ENCODE measurements at places on chromosomes 6 and 20. TPM values are rescaled to one million over a fixed set of nuclear protein-coding genes. Genes with fewer than 3 reads are reported as not detected.
A peak's percentile ranks its signal among the peaks of the same experiment; 100 is the strongest.

GRCh38 chr20:54344832-54345231 lies 130.6 kb upstream of the DOK5 start:
- peak; percentile 47 for DNase-seq

DNA sequence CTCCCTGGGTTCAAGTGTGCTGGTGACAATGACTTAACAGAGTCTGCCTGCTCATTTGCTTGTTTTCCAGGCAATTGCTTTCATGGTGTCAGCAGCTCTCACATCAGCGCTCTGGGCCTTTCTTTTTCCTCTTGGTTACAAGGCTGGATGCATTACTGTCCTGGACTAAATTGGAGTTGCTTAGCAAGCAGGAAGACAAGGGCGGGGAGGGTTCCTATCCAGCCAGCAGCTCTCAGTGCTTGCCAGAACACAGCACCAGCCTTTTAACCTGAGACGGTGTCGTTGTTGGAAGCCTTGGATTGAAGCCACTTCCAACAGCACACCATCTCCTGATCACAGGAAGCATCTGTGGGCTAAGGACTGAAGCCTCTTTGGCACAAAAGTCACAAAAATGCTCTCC lies 606.9 kb downstream of the CDH26 start:
- DNase-seq = peak; percentile 28

DNA sequence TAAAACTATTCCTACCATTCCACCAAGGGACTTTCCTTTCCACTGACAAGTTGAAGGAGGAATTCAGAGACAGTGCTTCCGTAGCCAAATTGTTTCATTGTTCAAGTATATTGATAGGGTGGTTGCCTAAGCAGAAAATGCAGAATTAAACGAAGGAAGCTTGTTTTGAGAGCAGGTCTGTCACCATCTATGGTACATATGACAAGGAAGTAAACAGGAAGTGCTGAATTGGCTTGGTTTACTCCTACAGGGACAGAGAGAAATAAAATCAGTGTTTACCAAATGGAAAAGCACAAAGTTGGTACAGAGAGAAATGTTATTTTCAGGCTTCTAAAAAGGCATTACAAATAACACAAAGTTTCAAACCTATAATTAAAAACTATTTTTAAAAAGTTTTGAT lies 421.8 kb downstream of the CDC5L start:
- peak; percentile 47 for DNase-seq

DNA sequence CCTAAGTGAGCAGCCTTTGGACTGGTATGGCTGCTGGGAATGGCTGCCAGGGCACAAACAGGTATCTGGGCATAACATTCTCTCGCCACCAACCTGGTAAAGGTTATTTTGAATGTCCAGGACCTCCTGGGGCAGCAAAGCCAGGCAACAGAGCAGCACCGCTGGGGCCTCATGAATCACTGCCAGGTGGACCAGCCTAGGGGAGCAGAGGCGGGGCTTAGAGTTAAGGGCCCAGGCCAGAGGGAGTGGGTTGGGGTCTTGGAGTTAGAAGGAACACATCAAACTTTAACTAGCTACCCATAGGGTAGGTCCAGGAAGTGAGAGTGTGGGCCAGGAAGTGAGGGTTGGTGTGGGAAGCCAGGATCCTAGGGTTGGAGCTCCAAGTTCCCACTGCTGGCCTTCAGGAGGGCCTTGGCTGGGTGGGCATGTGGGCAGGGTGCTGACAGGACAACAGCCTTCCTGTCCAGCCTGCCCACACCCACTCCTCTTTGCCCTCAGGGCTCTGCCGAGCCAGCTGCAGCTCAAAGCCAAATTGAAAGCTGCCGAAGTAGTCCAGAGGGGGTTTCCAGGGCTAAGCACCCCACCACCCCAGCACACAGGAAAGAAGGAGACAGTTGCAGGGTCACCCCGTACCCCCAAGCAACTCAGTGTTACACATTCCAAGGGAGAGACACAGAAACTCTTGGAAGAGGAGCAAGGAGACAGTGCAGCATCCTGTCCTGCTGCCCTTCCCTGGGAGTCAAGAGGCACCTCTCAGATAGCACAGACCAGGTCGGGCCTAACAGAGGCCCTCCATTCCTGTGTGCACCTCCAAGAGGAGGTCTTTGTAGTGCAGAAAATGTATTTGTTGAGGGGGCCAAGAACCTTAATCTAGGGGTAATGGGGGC lies 2.6 kb downstream of the NFKBIE start:
- no peak for DNase-seq

The TSBP1 gene
- not detected for total RNA-seq

GRCh38 chr6:41722969-41723529 lies 12.4 kb downstream of the TFEB start:
- DNase-seq = no peak

The RAD21L1 gene
- total RNA-seq = not detected

The RAB32 gene
- total RNA-seq = 0.89 TPM

GRCh38 chr20:2349801-2350200 lies 30.9 kb upstream of the TGM6 start:
- DNase-seq = no peak

The GATA5 gene
- not detected for total RNA-seq

The ARG1 gene
- total RNA-seq = not detected

GRCh38 chr6:146931214-146931613 lies 273.0 kb upstream of the STXBP5 start:
- no peak for DNase-seq

DNA sequence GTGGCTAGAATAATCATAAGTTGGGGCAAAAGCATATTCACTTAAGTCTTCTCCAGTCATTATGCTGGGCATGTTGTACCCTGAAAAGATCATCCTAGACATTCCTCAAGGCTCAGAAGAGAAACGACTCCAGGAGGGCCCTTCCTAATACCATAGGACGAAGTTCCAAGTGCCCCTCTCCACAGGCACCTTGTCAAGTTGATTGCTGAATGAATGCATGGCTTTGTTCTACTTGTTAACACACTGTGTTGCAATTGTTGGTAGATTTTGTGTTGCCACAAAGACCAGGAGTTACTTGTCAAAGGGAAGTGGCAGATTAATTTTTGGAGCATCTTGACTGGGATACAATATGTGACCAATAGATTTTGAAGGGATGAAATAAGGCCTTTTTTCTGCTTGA lies 194.3 kb upstream of the SMLR1 start:
- DNase-seq = no peak

GRCh38 chr20:39909447-39909846 lies 779.6 kb downstream of the MAFB start:
- no peak for DNase-seq

The DSN1 gene
- total RNA-seq = 24.5 TPM

The SAYSD1 gene
- 13.7 TPM for total RNA-seq

The FIG4 gene
- 8.5 TPM for total RNA-seq

GRCh38 chr20:44026647-44027342 lies 112.1 kb downstream of the TOX2 start:
- no peak for DNase-seq

The AGER gene
- 20.7 TPM for total RNA-seq

DNA sequence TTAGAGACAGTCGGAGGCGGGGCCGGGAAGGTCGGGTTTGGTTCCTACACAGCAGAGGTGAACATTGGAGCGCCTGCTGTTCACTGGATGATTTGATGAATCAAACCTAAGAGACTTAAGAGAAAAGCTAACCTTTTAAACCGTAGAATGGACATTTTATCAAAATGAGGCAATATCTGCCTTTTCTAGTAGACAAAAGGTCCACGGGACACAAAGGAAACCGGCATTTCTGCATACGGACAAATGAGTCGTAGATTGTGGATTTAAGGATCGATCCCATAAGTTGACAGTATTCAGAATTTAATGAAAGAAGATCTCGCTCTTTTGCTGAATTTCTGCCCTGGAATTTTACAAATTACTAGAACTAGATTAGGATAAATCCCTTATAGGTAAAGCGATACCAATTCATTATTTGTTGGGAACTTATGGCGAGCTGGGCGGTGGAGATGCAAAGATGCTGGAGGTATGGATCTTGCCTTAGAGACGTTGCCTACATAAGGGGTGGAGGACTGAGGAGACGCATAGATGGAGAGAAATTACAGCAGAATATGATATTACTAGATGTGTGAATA lies 400 bp downstream of the PAK1IP1 start:
- no peak for DNase-seq

DNA sequence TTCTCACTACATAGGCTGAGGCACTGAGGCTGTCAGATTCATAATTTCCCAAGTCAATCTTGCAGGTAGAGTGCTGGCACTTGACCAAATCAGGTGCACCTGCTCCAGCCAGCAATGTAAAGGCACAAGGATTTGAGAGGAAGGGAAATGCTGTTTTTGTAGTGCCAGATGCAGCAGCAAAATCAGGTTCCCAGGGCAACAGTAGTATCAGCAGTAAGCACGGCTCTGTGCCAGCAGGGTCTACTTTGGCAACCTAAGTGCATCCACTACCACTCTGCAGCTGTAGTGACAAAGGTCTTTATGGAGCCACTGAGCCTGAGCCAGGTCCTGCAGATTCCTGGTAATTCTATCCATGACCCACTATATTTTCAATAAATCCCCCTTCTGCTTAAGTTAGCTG lies 329.5 kb downstream of the TPBG start:
- no peak for DNase-seq

The SASH1 gene
- 0.44 TPM for total RNA-seq

The LY6G6C gene
- not detected for total RNA-seq

DNA sequence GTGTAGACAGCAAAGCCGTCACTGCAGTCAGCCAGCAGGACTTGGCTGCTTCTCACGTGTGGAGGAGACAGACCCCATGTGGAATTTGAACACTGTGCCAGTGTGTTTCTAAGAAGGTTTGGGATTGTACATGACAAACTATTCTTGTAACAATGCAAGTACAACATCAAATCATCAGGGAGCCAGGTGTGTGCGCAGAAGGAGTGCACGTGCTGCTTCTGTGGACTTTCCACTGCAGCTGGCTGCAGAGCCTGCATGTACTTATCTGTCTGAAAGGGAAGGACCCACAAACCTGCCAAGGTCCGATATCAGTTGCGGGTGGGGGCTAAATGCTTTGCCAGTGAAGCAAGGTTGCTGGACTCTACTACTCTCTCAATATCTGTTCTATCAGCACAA lies 211.6 kb downstream of the WDR27 start:
- DNase-seq = no peak

DNA sequence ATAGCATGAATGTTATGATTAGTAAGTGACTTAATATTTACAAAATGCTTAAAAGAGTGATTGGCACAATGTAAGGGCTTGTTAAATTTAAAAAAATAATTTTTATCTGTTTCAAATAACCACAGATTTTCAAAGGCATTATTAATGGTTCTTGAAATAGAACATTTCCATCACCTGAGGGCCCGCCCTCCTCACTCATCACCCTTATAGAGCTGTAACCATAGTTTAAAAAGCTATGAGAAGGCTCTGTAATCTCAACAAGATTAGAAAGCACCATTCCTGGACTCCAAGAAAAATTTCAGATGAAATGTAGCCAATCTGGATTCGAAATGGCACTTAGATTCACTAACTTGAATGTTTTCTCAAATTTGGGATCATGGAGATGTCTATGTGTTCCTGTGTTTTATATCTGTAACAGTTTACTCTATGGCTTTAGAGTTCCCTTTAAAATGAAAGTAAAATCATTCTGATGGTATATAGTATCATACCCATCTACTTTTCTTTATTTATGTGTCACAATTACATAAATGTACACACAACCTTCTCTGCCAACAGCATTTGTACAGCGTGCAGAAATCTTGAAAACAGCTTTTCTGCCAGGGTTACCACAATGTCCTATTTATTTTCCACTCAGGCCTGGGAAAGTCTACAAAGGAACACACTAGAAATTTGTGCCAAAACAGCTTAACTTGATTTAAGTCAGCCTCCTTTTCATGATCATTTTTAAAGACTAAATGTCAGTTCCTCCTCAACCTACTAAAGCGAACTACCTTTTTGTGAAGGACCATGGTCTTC lies 207.7 kb downstream of the TBX18 start:
- no peak for DNase-seq

The XKR7 gene
- not detected for total RNA-seq

- no peak for DNase-seq
Measured at GRCh38 chr6:119138906-119139541, 60.6 kb upstream of the FAM184A start.

DNA sequence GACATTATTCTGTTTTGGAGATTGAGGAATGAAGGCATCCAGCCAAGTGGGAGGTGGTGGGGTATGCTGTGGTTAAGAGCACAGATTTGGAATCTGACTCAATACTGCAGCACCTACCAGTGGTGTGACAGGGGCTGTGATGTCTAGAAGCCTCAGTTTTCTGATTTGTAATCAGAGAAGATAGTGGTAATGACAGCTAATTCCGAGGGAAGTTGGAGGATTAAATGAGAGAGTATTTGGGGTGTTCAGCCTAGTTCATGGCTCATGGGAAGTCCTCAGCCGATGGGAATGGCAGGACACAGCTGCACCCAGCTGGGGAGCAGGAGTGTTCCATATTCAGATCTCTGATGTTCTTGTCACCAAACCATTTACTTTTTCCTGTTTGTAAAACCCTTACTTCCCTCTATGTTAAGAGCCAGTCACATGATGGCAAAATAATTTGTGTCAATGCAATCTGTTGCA lies 9.3 kb downstream of the SLC9A8 start:
- peak; percentile 58 for DNase-seq

DNA sequence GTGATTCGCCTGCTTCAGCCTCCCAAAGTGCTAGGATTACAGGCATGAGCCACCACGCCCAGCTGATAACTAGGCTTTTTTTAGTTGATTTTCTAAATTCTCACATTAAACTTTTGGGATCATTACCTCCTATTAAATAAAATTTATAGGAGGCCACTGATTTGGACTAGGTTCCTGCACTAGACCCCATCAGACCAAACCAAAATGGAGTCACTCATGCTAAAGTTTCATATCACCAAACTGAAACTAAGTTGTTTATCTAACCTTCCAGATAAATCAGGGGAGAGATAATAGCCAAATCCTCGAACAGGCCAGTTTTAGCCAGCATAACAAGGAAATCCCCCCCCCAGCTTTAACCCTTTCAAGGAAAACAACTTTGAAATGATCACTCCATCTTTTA lies 98.4 kb upstream of the SLC22A16 start:
- no peak for DNase-seq

The SLC22A1 gene
- 2.2 TPM for total RNA-seq

DNA sequence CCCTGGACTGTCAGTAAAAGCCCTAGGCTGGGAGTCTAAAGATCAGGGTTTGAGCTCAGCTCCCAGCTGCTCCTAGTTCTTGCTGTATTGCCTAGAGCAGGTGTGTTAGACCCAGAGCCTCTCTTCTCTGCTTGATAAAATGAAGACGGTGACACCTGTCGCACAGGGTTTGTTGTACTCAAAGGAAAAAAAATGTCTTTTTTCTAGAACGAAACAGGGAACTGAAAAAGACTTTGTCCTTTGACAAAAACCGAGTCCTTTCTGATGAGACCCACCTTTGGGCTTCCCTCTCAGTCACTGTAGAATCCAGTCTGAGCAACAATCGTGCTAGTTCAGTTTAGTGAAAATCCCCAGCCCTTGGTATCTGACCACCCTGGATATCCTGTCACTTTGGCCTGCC lies 102.1 kb upstream of the LAMP5 start:
- DNase-seq = no peak

Measured in activated CD4-positive, alpha-beta T cell treated with anti-CD3 and anti-CD28 coated beads, Interleukin-2, amount 10 ng/mL, durations not matched to agents 24 days and 14 days (primary cell).